ENCODE measurements at places on chromosomes 16 and 17. TPM values are rescaled to one million over a fixed set of nuclear protein-coding genes. Genes with fewer than 3 reads are reported as not detected.
A peak's percentile ranks its signal among the peaks of the same experiment; 100 is the strongest.

Gene MRPL45
- total RNA-seq = 23.1 TPM

DNA sequence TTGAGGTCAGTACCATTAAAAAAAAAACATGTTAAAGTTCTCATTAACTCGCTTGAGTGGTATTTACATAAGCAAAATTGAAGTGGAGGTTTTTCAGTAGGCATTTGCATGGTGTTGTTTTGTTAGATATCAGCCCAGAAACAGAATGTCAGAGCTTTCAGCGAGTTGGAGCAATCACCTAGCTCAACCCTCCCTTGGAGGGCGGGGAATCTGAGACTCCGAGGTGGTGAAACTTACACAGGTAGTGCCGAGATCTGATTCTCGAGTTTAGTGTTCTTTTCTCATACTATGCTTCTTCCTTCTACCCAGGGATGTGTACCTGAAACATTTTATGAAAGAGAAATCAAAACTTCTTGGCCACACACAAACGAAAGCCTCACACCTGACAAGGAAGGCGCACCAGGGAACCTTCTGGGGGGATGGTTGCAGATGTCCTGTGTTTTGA is 6.6 kb downstream of the SEC14L1 start:
- no peak for ATAC-seq

Gene NPIPB9
- 4.8 TPM for total RNA-seq

Gene UTS2R
- not detected for total RNA-seq

- ATAC-seq = peak; percentile 31
Observed at GRCh38 chr16:56606476-56607108, 1.8 kb upstream of the MT2A start.

Gene CCL3
- total RNA-seq = not detected

- peak; percentile 50 for ATAC-seq
Observed at GRCh38 chr17:74454197-74455024, 12.0 kb upstream of the CD300A start.

GRCh38 chr17:33021731-33022408 is 30.2 kb downstream of the SPACA3 start:
- ATAC-seq = no peak

GRCh38 chr17:37830151-37830993 is 85.5 kb upstream of the HNF1B start:
- no peak for ATAC-seq

DNA sequence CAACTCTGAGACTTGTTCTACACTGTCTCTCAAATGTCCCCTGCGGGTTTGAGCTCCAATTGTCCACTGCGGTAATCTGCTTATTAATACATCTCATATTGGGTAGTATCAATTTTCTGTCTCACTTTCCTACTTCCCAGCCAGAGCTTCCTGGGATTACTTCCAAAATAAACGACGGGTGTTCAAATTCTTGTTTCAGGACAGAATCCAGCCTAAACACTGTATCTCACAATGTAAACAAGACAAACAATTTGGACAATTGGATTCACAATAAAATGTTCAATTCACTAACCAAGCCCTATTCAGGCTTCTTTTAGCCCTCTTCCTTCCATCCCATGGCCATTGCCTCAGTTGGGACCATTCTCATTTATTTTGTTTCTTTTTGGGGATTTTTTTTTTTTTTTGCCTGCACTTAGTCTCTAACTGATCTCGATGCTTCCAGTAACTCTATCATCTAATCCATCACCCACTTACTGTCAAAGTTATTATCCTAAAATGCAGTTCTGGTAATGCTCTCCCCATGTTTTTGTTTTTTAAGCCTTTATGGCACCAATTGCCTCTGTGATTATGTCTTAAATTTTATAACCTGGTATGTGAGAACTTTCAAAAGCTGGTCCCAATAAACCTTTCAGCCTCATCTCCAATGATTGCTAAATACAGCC is 2.0 kb upstream of the VAT1L start:
- ATAC-seq = no peak

GRCh38 chr16:72853575-72854266 is 194.2 kb downstream of the ZFHX3 start:
- ATAC-seq = no peak

Gene ATP1B2
- total RNA-seq = 3.1 TPM

- ATAC-seq = no peak
Observed at GRCh38 chr16:11497851-11498289, 88.8 kb downstream of the LITAF start.

DNA sequence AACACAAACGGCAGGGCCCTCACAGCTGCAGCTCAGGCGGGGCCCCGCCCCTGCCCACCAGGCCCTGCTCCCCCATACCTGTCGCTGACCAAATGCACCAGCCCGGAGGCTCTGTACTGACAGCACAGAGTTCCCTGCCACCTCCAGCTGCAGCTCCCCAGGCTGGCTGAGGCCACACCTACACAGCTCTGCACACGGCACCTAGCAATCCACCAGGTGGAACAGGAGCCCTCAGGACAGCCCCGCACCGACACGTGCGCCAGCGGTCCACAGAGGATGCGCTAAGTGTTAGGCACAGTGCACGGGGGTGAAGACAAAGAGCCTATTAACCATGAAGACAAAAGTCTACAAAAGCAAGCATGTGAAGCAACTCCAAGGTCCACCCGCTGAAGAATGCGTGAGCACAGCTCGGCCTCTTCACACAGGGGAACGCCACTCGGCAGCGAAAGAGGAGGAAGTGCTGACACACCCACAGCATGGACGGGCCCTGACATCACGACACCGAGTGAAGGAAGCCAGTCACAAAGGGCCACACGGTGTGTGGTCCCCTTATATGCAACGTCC is 5.4 kb downstream of the ZCCHC14 start:
- ATAC-seq = peak; percentile 35

DNA sequence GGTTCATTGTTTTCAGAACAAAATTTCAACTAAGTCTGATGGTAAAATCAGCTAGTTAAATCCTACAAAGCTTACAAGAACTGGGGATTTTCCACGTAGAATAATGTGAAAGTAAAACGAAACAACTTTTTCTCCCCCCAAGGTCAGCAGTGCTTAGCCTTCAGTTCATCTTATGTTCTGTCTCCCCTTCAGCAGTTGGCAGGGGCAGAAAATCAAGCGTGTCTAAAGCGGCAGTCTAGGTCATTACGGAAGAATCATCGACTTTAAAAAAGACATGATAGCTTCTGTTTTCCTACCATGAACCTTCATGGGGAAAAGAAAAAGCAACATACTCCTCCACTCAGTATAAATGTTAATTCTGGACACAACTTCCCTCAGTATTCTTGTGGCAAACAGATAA is 50.7 kb downstream of the GNA13 start:
- ATAC-seq = no peak

- ATAC-seq = no peak
Observed at GRCh38 chr17:67278363-67278762, 33.4 kb upstream of the HELZ start.

Gene SLC5A11
- total RNA-seq = not detected

Gene SECTM1
- 6.1 TPM for total RNA-seq

Gene DNAAF8
- 0.67 TPM for total RNA-seq

- no peak for ATAC-seq
Observed at GRCh38 chr16:3597226-3597625, 14.2 kb downstream of the SLX4 start.

- no peak for ATAC-seq
Observed at GRCh38 chr16:66964049-66964448, 3.0 kb downstream of the CES3 start.

DNA sequence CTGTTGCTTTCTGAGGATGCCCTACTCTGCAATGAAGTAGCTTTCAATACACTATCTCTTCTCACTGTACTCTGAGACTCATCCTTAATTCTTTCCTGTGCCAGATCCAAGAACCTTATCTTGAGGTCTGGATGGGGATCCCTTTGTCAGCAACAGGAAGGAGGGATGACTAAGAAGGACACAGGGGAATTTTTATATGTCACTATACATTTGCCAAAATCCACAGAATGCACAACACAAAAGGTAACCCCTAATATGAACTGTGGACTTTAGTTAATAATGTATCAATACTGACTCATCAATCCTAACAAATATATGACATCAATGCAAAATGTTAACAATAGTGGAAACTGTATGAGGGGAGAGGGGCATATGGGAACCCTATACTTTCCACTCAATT is 4.7 kb upstream of the RBBP6 start:
- ATAC-seq = no peak

Data from gastroesophageal sphincter (tissue), 4 donors.